ENCODE measurements at places on chromosomes 1 and 21.
A peak's percentile ranks its signal among the peaks of the same experiment; 100 is the strongest.

GRCh38 chr1:160795951-160796383, at the start of gene LY9:
Gene LY9, plus strand, starts transcription at chr1:160796174. Its CDS starts 14 bp downstream, at chr1:160796188.
- no peak for DNase-seq

DNA sequence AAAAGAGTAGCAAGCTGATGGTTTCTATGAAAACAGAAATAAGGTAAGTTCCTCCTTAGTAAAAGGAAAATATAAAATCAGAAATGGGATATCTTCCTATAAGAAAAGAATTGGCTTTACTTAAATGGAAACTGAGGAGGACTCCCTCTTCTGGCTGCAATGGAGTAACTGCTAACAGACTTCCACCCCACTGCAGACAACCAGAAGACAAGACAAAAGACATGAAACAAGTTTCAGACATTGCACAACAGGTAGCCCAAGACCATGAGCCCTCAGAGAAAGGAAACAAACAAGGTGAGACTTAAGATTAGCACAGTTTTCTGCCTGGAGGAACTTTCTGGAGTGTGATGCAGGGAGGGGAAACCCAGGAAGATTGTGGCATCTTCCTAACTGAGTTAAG, 17.0 kb upstream of the OLFML2B start:
- DNase-seq, result peak; percentile 28

DNA sequence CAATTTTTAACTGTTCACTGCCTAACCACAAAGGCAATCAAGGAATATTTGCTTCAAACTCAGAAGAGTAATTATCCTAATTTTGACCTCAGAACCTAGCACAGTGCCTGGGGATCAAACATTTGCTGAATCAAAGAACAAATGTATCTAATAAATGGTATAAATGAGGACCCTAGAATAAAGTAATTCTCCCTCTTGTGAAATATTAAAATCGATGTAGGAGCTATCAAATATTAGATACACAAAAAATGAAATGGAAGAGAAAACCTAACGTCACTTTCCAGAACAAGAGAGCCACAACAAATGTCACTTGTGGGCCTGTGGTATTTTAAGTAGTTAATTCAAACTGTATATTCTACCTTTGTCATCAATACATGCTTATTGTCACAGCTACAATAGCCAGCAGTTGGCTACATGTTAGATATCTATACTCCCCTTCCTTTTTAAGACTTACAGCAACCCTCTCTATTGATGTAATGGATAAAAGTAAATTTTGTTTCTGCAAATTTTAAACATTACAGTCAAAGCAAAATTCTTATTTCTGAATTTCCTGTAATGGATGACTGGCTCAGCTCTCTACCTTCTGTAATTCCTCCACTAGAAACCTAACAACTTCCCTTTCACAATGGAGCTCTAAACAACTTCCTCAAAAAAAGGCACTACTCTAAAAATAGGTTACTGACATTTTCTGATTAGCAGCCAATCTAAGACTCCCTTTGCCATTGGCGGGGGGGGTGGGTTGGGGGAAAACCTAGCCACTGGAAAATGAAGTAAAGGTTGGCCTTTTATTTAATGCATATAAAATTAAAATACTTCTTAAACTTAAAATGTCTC, 37.6 kb downstream of the PUM1 start:
- DNase-seq, result no peak

GRCh38 chr1:225817611-225818061, 7.7 kb downstream of the EPHX1 start:
- DNase-seq, result peak; percentile 77

GRCh38 chr1:98709906-98710305, 48.4 kb downstream of the SNX7 start:
- DNase-seq, result no peak

DNA sequence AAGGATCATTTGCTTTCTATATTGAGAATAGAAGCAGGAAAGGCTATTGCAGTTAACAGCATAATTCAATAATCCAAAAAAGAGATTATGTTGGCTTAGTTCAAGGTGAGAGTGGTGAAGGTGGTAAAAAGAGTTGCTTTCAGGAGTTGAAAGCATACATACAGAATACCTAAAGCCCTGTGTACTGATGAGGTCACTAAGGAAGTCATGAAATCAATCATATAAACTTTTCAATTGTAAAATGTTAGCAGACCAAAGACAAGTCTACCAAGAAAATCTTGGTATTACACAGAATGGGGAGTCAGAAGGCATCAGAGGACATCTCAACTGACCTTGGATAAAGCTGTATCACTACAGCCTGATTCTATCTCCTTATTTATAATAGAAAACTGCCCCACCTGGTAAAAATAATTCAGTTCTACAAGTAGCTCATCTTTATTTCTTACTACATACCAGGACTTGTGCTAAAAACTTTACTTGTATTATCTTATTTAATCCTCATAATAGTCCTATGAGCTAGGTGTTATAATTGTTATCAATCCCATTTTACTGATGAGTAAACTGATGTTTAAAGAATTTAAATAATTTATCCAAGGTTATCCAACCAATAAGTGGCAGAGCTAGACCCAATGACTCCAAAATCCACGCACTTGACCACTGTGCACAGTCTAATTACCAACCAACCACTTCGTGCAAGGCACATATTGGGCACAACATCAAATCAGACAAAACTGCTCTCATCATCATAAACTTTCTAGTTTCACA, 40.9 kb downstream of the TUT4 start:
- no peak for DNase-seq

- peak; percentile 42 for DNase-seq
Observed at GRCh38 chr1:40014812-40015594, 25.5 kb upstream of the CAP1 start.

All from ACHN (cell line).